ENCODE measurements at places on chromosomes 6 and 20. TPM values are rescaled to one million over a fixed set of nuclear protein-coding genes. Genes with fewer than 3 reads are reported as not detected.

GRCh38 chr6:161242779-161243693 lies 30.8 kb downstream of the AGPAT4 start:
- no peak for DNase-seq

DNA sequence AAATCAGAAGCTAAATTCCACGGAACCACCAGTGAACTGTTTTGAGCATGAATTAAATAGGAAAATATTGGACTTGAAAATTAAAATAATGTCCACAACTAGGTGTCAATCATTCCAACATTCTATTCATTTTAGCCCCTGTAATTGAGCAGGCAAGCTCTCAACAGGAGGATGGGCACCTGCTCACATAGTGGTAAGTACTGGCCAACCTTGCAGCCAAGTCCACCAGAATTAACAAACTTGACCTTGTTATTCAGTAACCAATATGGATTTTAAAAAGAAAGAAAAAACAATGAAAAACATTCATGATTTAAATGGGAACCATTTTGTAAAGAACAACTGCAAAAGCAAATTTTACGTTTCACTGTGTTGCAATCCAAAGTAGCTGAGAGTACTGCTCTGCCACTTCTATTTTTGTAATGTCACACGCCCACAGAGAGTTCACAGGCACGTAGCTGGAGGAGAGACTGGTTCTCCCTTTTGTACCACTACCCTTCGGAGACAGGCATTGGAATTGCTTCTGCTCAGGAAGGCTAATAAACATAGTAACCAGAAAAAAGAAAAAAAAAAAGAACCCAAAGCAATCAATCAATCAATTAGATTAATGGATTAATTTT lies 75.2 kb upstream of the F13A1 start:
- DNase-seq: no peak

GRCh38 chr6:1216488-1216974 lies 95.4 kb upstream of the FOXQ1 start:
- DNase-seq: no peak

DNA sequence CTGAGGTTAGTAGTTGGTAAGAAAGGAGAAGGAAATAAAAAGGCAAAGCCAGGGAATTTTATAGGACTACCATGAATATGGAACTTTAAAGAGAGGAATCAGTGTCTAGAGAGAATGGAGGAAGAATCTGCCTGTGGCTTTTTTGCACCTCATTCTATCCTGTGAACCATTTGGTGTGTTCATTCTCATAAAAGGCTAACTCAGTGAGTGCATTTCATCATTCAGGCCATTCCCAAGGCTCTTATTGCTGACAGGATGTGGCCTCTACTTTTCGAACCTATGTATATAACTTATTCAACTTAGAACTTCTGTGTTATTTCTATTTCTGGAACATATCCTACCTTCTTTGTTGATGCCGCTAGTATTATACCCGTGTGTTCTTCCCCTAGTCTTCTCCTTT lies 27.1 kb downstream of the HSF2 start:
- DNase-seq: no peak

Gene NPBWR2
- polyA plus RNA-seq: not detected
